NCI-H187 treated with DMSO at 0.1 percent for 48 hours (cell line): ENCODE measurements at places on chromosomes 2 and 18.

DNA sequence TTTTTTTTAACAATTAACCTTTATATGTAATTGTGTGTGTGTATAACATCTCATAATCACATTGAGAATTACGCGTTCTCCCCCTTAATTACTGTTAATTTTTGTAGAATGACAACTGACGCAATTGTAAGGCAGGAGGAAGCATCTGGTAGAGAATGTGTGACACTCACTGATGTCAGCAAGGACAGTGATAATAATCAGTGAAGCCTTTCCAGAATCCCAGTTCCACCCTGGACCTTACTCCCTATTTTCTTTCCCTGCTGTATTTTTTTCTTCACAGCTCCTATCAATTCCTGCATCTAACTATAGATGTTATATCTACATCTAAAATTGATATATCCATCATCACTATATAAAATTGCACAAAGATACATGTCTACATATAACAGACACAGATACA lies 16.1 kb upstream of the STRN start:
- no peak for DNase-seq

DNA sequence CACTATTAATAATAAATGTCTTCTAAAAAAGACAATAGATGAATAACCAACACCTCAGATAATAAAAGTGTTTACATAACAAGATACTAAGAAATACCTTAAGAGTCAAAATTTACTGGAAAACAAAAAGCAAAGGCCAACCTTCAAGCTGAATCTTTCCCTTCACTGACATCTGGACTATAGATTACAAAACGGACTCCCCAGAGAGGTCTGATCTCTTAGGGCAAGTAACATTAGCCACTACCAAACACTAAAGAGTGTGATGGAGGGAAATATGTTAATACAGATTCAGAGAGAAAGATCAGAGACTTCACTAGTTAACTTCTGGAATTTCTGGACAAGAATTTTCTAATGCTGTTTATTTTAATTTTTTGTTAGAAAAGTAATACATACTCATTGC lies 13.9 kb downstream of the CLASP1 start:
- no peak for DNase-seq

DNA sequence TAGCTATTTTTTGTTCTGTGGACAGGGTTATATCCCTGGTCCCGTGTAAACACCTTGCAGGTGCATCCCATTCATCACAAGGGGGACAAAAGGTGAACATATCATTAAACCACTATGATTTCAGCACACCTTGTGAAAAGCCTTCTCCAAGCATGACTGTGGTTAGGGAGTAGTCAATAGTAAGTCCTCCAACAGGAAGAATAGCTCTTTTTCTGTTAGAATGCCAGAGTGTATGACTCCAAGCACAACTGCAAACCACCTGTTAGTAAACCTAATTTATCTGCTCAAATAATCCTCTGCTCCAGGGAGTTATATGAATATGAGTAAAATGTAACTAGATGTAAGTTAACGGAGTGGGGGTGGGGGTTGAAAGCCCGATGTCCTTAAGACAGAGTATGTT lies 240.5 kb downstream of the AGPS start:
- DNase-seq, result peak; percentile 18

- DNase-seq, result no peak
Measured at GRCh38 chr2:142710336-142710735, 167.1 kb upstream of the KYNU start.

DNA sequence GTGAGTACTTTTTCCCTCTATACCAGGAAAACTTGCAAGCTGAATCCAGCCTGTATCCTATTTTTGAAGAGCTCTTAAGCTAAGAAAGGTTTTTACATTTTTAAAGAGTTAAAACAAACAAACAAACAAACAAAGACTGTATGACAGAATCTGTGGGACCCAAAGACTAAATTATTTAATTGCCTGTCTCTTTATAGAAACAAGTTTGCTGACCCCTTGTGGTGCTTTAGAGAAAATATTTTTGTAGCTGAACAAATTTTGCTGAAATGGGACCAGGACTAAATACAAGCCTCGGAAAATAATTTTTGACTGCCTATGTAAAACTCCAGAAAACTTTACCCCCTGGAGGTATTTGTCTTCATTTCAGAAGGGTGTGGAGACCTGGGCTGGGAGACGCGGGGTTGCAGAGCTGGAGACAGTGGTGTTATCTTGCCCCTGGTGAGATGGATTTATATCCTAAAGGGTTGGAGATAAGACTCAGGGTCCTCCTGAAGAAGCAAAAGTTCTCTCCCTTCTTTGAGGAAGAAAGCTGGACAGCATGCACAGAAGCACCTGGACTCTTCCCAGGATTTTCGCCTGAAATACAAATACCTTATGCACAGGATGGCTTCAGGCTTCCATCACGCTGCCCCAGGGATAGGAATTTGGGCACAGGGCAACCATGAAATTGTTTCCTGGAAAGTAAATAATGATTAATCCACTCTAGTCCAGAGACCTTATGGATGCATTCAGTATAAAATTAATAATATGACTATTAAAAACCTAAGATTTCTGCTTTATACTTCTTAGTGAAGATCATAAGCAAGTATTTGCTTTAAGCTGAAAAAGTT lies 54.3 kb downstream of the TMX3 start:
- no peak for DNase-seq
